ENCODE measurements at places on chromosomes 7 and 10.

DNA sequence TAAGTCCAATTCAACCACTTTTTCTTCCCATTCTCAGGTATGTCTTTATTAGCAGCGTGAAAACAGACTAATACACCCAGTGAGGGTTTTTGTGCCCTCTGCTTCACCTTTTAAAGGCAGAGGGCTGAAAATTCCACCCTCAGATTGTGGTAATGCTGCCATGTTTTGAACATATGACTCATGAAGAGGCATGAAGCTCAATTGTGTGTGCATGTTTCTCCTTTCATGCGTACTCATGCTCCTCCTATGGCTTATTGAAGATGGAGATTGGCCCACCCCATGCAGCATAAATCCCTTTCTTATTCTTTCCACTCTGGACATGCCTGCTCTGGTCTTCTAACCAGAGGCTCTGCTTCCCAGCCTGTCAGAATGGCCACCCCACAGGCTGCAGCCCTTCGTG lies 168.0 kb upstream of the PRKCQ start:
- peak; percentile 21 for DNase-seq

DNA sequence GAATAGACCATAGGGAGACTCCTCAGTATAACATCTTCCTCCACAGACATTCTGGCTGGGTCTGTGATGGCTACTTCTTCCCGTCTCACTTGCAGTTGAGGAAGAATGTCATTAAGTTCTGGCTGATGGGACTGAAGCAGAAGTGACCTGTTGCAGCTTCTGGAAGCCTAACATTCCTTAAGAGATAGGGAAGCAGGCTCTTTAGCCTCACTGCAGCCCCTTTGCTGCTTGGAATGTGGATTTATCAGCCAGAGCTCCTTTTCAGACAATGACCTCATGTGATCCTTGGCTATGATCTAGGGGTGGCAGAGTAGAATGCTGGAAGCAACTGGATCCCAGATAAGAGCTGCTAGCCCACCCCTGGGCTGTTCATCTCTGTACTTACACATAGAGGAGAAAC lies 142.5 kb downstream of the RNF216 start:
- peak; percentile 62 for DNase-seq

- DNase-seq, result peak; percentile 86
These were observed 21.3 kb downstream of the CALML3 start for GRCh38 chr10:5545778-5546710.

DNA sequence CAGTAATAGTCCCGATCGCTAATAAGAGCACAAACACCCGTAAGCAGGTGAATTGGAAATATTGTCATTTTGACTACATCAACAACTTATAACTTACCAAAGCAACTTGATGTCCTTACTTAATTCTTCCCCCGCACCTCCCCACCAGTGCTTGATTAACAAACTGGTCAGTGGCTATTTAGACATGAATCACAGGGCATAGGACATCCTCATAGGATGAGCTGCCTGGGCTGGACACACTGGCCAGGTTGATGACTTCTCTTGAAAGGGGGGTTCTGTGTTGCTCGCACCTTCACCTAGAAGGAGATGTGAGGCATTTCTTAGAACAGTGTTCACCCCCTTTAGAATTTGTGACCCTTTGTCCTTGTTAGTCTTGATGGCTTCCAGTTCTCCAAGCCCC lies 163.2 kb downstream of the TCF7L2 start:
- DNase-seq, result no peak

DNA sequence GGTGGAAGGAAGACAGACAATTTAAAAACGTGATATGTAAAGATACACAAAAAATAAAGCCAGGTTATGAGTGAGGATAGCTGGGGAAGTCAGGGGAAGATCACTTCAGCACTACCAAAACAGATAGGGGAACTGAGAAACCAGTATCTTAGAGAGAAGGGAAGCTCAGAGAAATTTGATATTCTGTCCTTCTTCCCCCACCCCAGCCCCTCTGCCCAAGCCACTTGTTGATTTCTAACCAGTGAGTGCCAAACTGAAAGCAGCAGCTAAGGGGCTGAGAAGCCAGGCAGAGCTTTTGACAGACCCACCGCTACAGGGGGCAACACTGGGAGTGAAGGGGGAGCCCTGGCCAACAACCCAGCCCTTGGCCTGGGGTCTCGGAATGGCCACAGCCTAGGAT lies 9.1 kb upstream of the SLC29A3 start:
- no peak for DNase-seq

DNA sequence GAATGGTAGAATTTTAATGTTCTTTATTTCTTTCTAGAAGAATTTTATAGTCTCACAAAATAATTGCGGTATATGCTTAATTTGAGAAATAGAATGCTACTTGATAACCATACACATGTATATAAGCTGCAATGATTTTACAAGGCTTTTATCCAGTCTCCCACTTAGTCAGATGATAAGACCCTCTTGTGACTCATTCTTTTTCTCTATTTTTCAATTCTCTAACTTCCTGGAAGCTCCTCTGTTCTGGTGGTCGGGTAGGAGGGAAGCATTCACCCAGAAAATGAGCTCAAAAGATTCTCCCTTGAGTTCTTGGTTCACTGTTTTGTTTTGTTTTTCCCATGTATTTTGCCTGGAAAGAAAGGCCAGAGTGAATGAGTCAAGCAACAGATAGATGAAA lies 546.6 kb downstream of the INHBA start:
- DNase-seq, result peak; percentile 52

- peak; percentile 64 for DNase-seq
These were observed 137.8 kb downstream of the MAPK8 start for GRCh38 chr10:48444266-48444665.
